ENCODE measurements at places on chromosomes 5 and 9.

GRCh38 chr9:31535651-31536050 lies 848.8 kb upstream of the ACO1 start:
- DNase-seq: no peak

DNA sequence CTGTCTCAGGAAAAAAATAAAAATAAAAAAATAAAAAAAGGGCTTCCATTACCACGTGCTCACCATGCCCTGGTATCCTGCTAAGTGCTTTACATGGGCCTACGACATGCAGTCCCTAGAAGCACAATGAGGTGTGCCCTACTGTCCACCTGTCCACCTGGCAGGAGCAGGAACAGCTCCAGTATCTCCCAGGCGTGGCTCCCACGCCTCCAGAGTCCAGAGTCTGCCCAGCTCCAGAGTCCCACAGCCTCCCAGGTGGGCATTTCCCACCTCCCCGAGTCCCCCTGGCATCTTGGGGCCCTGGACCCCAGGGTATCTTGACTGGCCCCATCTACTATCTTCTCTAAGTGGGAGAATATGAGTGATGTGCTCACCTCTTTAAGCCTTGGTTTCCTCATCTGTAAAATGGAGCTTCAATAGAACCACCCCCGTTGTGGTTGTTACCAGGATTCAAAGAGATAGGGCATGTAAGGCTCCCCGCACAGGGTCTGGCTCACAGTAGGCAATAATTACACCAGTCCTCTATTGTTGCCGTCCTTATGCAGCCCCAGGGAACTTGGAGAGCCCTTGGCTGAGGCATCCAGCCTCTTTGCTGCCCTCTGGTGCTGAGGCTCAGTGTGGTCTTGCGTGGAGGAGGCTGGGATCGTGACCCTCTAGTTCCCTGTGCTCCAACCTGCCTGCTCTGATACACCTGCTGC lies 8.9 kb downstream of the CXCL14 start:
- DNase-seq: peak; percentile 71

GRCh38 chr5:4969351-4969750 lies 170.8 kb upstream of the ADAMTS16 start:
- no peak for DNase-seq

DNA sequence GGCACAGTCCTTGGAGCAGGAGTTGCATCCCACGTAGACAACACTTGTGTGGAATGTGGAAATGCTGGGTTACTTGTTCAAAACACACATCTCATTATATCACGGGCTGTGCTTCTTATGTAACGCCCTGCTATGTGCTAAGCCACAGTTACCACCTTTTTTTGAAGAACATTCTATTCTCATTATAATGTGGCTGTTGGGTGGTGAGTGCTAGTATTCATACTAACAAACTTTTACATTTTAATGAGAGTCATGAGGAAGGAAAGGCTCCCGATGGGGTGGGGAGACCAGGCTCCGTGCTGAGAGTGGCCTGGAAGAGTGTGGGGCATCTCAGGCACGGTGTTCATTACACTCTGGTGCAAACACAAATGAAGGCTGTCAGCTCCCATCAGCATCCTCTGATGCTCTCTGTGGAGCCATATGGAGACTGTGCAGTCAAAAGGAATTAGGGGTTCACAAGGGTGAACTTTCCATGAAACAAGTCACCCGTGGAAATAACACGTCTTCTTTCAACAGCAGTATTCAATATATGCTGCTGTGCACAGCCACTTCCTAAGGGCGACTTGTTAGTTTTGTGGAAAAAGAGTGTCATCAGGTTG lies 153.1 kb upstream of the RAPGEF1 start:
- no peak for DNase-seq

DNA sequence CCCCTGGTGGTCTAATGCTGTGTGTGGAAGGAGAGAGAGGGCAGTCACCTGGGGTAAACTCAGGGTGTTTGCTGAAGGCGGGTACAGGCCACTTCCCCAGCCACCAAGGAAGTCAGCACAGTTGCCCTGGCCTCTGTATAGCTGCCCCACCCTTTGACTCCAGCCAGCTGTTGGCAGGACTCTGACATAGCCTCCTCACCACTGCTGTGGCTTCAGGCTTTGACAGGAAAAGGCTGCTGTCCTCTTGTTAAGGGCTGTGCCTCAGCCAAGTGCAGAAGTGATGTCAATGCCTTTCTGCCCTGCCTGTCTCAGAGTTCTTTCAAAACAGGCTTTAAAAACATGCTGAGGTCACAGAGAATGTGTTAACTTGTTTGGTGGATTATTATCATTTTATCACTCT lies 487.2 kb upstream of the KLF4 start:
- no peak for DNase-seq

DNA sequence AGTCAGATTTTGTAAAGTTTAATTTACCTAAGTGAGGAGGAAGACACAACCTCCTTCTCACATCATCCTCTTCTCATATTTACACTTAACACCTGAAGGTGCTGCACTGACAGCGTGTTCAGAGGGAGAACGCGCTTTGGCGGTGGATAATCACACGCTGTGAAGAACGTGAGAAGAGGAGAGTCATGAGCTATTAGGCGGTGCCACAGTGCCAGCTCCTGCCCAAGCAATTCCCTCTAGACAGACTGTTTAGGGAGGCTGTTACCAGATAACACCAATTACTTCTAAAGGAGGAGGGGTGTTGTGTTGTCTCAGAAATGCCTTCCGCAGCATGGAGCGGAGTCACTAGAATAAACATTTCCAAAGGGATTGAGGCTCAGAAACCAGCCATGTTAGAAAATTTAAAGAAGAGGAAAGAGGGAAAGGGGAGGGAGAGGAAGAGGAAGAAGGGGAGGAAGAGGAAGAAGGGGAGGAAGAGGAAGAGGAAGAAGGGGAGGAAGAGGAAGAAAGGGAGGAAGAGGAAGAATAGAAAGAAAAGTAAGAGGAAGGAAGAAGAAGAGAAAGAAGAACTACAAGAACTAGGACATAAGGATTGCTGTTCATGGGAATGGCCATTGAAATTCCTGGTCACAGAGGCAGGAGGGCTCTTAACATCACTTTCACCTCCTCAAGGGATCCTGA lies 37.3 kb upstream of the WWC1 start:
- DNase-seq: no peak

- DNase-seq: no peak
Observed at GRCh38 chr5:135602882-135603721, 24.3 kb upstream of the CXCL14 start.

- no peak for DNase-seq
Observed at GRCh38 chr5:160187091-160187490, 42.2 kb upstream of the FABP6 start.

DNA sequence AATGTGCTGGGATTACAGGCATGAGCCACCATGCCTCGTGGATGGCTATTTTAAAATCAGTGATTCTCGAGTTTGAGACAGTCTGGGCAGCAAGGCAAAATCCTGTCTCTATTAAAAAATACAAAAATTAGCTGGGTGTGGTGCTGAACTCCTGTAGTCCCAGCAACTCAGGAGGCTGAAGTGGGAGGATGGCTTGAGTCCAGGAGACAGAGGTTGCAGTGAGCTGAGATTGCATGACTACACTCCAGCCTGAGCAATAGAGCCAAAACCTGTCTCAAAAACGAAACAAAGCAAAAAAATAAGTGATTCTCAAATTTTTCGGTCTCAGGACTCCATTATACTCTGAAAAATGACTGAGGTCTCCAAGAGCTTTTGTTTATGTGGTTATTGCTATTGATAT lies 47.9 kb upstream of the HSPA9 start:
- DNase-seq: no peak

GRCh38 chr5:176660530-176660859 lies 13.2 kb downstream of the TSPAN17 start:
- DNase-seq: no peak
